ENCODE measurements at places on chromosomes 5 and 9.
A peak's percentile ranks its signal among the peaks of the same experiment; 100 is the strongest.

DNA sequence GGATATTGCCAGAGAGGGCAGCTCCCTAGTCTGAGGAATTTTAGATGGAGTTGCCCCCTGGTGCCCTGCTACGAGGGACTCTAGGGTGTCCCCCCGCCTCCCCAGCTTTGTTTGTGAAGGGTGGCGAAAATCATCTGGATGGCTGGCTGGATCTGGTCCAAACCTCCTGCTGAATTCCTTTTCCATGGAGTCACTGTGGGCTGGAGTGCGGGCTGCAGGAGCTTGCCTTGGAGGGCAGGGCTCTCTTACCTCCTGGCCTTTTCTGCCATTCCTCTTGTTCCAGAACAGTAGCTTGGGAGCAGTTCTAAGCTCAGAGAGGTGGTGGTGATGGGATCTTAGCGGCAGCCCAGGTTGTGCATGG is 2.1 kb downstream of the SYNPO start:
- H3K36me3 ChIP-seq, result no peaks in the 10 kb centered on the region
- H3K27ac ChIP-seq, result no peak overlapping the region
- peaks cover 1% of the 10 kb centered on the region for H3K4me1 ChIP-seq
- no peak for DNase-seq
- H3K27me3 ChIP-seq, result no peaks in the 10 kb centered on the region

GRCh38 chr5:68818057-68818695 is 275.6 kb upstream of the SLC30A5 start:
- DNase-seq, result no peak
- peaks cover 52% of the 10 kb centered on the region for H3K27me3 ChIP-seq
- no peak overlapping the region for H3K4me3 ChIP-seq

- peak overlapping the region; percentile 86 for H3K27ac ChIP-seq
- H3K36me3 ChIP-seq, result peaks cover 8% of the 10 kb centered on the region
- DNase-seq, result peak; percentile 58
Observed at GRCh38 chr5:141512390-141512910, 23.6 kb downstream of the PCDHGC5 start.

GRCh38 chr5:100902440-100903038 is 543 bp downstream of the ST8SIA4 start:
- no peaks in the 10 kb centered on the region for H3K36me3 ChIP-seq
- H3K27me3 ChIP-seq, result no peaks in the 10 kb centered on the region
- peak overlapping the region; percentile 96 for H3K27ac ChIP-seq
- H3K4me1 ChIP-seq, result peaks cover 48% of the 10 kb centered on the region
- no peak for DNase-seq

DNA sequence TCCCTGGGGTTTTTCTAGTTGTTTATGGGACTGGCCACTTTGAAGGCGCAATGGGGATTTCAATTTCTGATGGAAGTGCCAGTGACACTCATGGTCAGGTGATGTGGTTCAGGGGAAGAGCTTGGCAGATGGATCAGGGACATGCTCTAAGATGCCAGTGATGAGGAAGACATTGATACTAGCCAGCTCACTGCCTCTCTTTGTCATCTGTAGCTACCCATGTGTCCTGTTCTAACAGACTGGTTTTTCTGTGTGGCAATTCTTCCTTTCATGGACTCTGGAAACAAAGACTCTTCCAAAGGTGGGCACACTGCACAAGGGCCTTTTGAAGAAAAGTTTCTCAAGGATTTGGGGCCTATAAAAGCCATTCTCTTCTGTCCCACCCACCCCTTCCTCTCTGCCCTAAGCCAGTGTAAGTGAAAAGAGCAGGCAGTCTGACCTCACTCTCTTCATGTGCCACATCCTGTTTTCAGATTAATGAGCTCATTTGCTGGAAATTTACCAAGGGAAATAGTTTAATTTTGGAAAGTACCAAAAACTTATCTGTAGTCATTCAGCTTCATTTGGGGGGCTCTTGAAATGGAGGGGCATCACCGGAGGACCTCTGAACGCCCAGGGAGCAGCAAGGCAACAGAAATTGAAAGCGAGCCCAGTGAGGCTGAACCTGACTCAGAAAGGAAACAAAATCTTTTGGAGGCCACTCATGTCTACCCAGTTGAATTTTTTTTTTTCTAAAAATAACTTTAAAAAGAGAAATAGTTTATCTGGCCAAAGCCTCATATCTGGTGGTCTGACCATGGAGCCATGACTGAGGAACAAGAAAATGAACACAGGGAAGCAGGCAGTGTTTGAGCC is 4.9 kb upstream of the TRAF1 start:
- no peaks in the 10 kb centered on the region for H3K36me3 ChIP-seq
- peak; percentile 87 for DNase-seq
- peak overlapping the region; percentile 93 for H3K4me3 ChIP-seq
- peaks cover 56% of the 10 kb centered on the region for H3K4me1 ChIP-seq
- no peaks in the 10 kb centered on the region for H3K27me3 ChIP-seq

DNA sequence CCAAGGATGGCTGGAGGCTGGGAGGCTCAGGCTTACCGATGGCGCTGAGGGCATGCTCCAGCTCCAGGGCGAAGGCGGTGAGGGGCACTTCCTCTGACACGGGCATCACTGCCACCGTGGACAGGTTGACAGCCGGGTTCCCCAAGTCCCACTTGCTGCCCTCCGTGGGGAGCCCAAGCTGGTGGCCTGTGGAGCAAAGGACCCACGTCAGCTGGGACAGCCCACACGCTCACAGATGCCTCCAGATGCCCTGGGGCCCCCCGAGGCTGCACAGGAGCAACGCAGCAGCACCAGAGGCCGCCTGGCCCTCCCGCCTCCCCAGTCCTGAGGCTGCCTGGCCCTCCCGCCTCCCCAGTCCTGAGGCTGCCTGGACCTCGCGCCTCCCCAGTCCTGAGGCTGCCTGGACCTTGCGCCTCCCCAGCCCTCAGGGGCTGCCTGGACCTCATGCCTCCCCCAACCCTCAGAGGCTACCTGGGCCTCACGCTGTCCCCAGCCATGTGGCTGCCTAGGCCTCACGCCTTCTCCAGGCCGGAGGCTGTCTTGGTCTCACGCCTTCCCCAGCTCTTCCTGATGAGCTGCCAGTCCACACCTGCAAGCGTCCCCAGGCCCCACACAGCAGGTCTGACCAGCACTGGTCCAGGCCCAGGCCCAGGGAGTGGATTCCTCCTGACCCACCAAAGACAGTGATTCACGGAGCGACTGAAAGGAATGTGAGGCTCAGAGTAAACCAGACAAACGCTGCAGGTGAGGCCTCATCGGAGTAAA is 25.6 kb upstream of the NSMF start:
- no peak overlapping the region for H3K27ac ChIP-seq
- peaks cover 7% of the 10 kb centered on the region for H3K36me3 ChIP-seq
- H3K4me3 ChIP-seq, result no peak overlapping the region
- no peaks in the 10 kb centered on the region for H3K4me1 ChIP-seq
- no peaks in the 10 kb centered on the region for H3K27me3 ChIP-seq

DNA sequence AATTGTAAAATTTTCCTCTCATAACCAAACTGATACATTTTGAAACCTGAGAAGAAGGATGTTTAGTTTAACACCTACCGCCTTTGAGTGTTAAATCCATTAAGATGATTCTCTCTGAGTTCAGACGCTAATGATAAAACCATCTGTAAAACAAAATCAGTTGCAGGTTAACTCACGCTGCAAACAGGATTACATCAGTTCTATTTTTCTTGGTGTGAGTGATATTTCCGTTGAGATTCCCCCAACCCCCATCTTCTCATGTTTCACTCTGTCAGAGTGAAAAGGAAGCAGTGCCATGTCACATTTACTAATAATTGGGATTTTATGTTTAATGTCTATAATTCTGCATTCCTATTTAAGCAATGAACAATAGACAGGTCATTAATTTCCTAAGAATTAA is 146.5 kb downstream of the FANCC start:
- H3K4me3 ChIP-seq, result no peak overlapping the region
- no peak for DNase-seq
- H3K27me3 ChIP-seq, result no peaks in the 10 kb centered on the region
- peaks cover 7% of the 10 kb centered on the region for H3K36me3 ChIP-seq
- H3K27ac ChIP-seq, result no peak overlapping the region

GRCh38 chr9:93174976-93175375 is 9.0 kb upstream of the WNK2 start:
- peaks cover 5% of the 10 kb centered on the region for H3K27me3 ChIP-seq
- DNase-seq, result no peak
- no peak overlapping the region for H3K4me3 ChIP-seq
- no peak overlapping the region for H3K27ac ChIP-seq

DNA sequence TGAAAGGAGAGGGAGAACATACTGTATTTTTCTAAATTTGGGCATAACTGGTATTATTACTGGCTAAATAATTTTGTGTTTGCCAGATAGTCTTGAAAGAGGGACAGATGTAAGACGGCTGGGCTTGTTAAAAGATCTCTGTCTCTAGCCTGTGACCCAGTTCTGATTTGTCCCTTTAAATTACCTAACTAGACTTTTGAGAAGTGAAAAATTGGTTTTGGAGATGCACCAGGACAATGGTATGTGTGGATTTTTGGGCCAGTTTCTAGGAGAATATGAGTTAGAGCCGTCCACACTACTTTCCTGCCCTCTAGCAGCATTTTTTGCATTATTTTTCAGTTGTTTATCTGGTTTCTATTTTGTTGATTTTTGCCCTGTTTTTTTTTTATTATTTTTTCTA is 33.5 kb downstream of the LNPEP start:
- DNase-seq, result no peak
- H3K4me1 ChIP-seq, result peaks cover 69% of the 10 kb centered on the region
- H3K27me3 ChIP-seq, result no peaks in the 10 kb centered on the region
- no peak overlapping the region for H3K4me3 ChIP-seq
- no peak overlapping the region for H3K27ac ChIP-seq

GRCh38 chr9:133513214-133514100 is 11.3 kb downstream of the MYMK start:
- DNase-seq, result no peak
- H3K27me3 ChIP-seq, result no peaks in the 10 kb centered on the region
- H3K27ac ChIP-seq, result no peak overlapping the region
- H3K4me3 ChIP-seq, result no peak overlapping the region
- H3K36me3 ChIP-seq, result no peaks in the 10 kb centered on the region

DNA sequence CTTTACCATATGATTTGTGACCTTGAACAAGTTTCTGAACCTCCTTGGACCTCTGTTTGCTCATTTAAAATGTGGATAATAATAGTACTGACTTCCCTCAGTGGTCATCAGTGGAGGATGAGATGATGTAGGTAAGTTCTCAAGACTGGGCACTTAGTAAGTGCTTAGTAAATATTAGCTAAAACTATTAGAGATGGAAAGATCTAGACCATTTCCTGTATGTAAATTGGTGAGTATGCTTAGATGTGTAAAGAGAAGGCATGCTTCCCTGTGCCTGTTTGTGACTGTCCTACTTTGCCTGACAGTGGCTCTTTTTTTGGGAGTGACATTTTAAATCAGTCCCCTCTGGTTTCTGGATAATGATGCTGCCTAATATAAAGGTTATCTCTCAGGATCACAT is 288.1 kb downstream of the GABRB2 start:
- DNase-seq, result no peak
- H3K27ac ChIP-seq, result no peak overlapping the region
- H3K36me3 ChIP-seq, result no peaks in the 10 kb centered on the region
- no peak overlapping the region for H3K4me3 ChIP-seq
- H3K27me3 ChIP-seq, result no peaks in the 10 kb centered on the region

DNA sequence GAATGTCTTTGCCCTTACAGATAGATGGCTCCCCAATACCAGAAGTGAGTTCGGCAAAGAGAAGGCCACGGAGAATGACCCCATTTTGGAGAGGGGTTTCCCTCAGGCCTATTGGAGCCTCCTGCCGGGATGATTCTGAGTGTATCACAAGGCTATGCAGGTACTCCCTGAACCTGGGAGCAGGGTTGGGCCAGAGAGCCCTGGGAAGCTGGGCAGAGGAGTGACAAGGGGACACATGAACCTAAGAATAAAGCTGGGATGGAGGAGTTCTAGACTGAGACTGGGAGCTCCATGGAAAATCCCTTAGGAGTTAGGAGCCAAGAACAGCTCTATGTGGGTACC is 433 bp downstream of the LEAP2 start:
- no peak overlapping the region for H3K4me3 ChIP-seq
- no peaks in the 10 kb centered on the region for H3K4me1 ChIP-seq
- peak overlapping the region; percentile 92 for H3K27ac ChIP-seq
- DNase-seq, result no peak

- peaks cover 5% of the 10 kb centered on the region for H3K27me3 ChIP-seq
- no peaks in the 10 kb centered on the region for H3K4me1 ChIP-seq
- H3K4me3 ChIP-seq, result no peak overlapping the region
- no peak for DNase-seq
- no peaks in the 10 kb centered on the region for H3K36me3 ChIP-seq
Observed at GRCh38 chr9:116124472-116125040, 29.0 kb upstream of the PAPPA start.

- no peaks in the 10 kb centered on the region for H3K36me3 ChIP-seq
- H3K4me1 ChIP-seq, result peaks cover 46% of the 10 kb centered on the region
Observed at GRCh38 chr5:140109018-140109758, 4.7 kb upstream of the PURA start.

- H3K36me3 ChIP-seq, result no peaks in the 10 kb centered on the region
- DNase-seq, result no peak
- H3K27ac ChIP-seq, result no peak overlapping the region
- peaks cover 7% of the 10 kb centered on the region for H3K27me3 ChIP-seq
- H3K4me1 ChIP-seq, result no peaks in the 10 kb centered on the region
Observed at GRCh38 chr9:126507318-126508109, 106.2 kb upstream of the LMX1B start.

DNA sequence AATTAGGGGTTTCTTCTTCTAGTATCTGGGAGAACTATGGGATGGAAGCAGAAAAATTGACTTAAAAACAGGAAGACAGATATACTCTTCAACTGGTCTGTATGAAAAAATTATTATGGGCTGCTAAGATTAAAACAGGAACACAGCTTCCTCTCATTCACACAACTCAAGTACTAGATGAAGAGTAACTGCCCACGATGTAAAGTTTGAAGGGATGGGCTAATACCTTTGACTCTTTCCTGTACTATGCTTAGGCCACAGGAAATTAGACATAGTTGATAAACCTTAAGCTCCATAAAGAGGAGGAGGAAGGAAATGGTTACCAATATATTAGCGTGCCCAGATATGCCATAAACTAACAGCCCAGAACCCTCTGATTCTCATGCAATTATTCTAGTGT is 88.6 kb downstream of the ANKRD31 start:
- H3K4me3 ChIP-seq, result no peak overlapping the region
- no peak overlapping the region for H3K27ac ChIP-seq
- no peaks in the 10 kb centered on the region for H3K36me3 ChIP-seq
- DNase-seq, result no peak

DNA sequence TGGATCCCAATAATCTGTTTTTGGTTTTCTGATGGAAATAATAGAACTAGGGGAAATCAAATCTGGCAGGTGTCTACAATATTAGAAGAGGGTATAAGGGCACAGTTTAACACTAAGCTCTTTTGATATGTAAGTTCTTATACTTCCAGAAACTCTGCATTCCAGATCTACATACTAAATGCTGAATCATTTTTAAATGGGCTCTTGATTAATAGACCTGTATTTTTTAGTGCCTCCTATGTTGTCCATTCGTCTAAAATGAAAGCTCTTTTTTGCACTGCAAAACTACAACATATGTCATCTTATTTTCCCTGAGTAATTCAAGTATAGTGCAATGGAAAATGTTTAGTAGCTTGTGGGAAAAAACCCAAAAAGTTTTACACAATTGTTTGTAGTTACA is 44.2 kb downstream of the NR6A1 start:
- H3K4me3 ChIP-seq, result no peak overlapping the region
- DNase-seq, result no peak
- no peaks in the 10 kb centered on the region for H3K36me3 ChIP-seq
- H3K27me3 ChIP-seq, result no peaks in the 10 kb centered on the region

All from naive B cell (primary cell).